NCI-H345 (cell line): ENCODE measurements at places on chromosomes 5 and 9.

- no peak for DNase-seq
These were observed 1113.7 kb upstream of the WWC1 start for GRCh38 chr5:167177736-167178135.

- no peak for DNase-seq
These were observed 284.5 kb upstream of the NUDT12 start for GRCh38 chr5:103847060-103847459.

- no peak for DNase-seq
These were observed 62.7 kb upstream of the CACNA1B start for GRCh38 chr9:137814841-137815240.

DNA sequence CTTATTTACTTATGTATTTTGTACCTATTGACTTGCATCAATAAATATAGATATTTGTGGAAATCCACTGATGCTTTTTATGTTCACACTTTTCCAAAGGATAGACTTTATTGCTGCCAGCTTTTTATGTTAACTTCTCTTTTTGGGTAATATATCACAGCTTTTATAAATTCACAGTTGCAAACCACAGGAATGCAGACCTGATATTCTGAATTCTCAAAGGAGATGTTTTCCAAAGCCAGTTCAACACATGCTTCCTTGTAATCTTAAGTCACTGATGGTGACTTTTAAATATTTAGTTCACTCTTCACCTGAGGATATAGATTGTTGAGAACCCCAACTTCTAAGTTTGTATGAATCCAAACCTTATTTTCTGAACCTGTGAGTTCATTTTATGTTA lies 223.4 kb upstream of the PRR16 start:
- DNase-seq = no peak

DNA sequence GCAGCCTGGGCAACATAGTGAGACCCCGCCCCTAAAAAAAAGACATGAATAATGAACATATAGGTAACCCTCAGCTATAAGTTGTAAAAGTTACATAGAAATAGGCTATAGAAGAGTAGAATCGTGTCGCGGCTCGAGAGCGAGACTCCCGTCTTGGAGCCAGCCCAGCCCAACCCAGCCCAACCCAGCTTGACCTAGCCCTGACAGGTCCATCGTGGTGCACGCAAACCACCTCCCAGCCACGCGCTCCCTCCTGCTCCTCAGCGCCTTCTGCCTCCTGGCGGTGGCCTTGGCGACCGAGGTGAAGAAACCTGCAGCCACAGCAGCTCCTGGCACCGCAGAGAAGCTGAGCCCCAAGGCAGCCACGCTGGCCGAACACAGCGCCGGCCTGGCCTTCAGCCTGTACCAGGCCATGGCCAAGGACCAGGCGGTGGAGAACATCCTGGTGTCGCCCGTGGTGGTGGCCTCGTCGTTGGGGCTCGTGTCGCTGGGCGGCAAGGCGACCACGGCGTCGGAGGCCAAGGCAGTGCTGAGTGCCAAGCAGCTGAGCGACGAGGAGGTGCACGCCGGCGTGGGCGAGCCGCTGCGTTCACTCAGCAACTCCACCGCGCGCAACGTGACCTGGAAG lies 10.8 kb downstream of the KIF24 start:
- DNase-seq = no peak

DNA sequence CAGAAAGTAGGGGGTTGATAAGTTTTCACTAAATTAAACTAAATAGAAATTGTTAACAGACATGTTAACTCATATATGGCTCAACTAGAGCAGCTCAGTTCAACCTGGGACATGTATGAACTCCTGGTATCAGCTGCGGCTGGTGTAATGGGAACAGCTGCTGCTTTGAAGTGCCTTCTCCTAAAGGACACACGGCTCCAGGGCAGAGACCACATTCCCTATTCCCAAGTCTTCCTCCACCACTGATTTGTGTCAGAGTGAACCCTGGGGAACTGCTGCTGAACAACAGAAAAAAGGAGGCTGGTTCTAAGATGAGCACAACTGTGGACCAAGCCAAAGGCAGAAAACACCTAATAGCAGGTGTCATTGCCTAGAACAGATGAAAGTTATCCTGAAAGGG lies 71.1 kb downstream of the MAPKAP1 start:
- peak; percentile 9 for DNase-seq

- DNase-seq = no peak
These were observed 113.6 kb upstream of the ADRA1B start for GRCh38 chr5:159802661-159803060.

GRCh38 chr5:160466116-160466515 lies 44.5 kb downstream of the PTTG1 start:
- no peak for DNase-seq

GRCh38 chr5:31682025-31682424 lies 43.1 kb downstream of the PDZD2 start:
- DNase-seq = no peak

DNA sequence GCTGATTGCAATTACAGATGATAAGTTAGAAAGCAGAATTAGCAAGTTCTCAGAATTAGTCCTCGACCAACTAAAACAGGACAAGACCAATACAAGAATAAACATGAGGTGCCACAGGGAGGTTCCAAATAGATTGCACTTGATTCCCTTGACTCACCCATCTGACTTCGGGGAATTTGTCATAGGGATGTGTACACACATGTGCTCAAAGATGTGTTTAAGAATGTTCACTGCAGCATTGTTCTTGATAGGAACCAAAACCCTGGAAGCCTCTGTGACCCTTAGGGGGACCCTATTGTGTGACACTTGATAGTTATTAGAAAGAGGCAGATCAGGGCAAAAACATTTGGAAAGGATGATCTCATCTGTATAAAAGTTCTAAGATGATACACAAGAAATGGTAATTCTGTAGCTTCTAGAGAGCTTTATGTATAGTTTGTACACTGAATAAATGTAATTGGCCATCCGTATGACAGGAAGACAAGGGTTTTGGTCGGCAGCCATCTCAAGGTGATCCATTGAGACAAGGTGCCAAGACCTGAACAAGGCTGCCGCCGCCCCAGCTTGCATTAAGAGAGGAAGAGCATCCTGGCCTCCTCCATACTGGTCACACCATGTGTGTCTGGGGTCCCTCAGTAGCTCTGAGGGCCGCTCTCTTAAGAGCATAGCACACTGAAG lies 48.2 kb upstream of the GARNL3 start:
- no peak for DNase-seq

- DNase-seq = no peak
These were observed 247.2 kb upstream of the EFNA5 start for GRCh38 chr5:107917983-107918382.

GRCh38 chr9:12784461-12785259 lies 9.8 kb downstream of the LURAP1L start:
- DNase-seq = no peak

GRCh38 chr9:76092572-76092971 lies 202.1 kb downstream of the PCSK5 start:
- no peak for DNase-seq

DNA sequence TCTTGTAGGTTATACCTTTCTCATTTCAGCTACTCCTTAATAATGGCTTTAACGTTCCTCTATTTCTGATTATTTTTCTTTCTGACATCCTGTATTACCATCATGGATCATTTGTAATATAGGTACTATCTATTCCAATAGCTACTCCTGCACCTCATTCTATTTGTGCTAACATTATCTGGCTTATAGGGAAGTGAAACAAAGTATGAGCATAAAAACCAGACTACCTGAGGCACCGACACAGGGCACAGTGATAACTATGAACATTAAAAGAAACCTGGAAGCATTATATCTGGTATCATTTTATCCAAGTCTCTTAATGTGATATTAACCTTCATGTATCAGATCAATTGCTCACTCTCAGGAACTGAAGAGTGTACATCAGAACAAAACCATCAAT lies 407.3 kb downstream of the DMRT2 start:
- no peak for DNase-seq
